ENCODE measurements at places on chromosomes 3 and 15.

DNA sequence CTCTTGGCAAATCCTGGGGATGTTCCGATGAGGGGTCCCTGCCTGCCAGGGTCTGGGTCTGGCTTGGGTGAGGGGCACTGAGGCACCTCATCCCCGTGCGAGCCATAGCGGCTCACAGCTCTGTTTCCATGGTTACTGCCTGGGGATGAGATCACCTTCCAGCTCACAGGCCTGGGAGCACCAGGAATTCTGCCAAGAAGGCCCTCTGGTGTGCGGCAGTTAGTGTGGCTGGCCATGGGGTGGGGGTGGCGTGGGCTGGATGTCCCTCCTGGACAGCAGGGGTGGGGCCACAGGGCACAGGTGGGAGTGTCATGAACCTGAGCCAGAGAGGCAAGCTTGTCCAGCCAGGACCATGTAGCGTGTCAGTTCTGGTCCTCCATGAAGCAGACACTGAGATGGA is 22.1 kb upstream of the PRR23E start:
- H3K27ac ChIP-seq = no peak overlapping the region
- no peak for DNase-seq
- H3K4me1 ChIP-seq = peaks cover 11% of the 10 kb centered on the region
- H3K4me3 ChIP-seq = no peak overlapping the region

- DNase-seq = peak; percentile 96
- peak overlapping the region; percentile 76 for H3K4me3 ChIP-seq
- no peak overlapping the region for H3K27ac ChIP-seq
- H3K27me3 ChIP-seq = peaks cover 19% of the 10 kb centered on the region
- no peaks in the 10 kb centered on the region for H3K36me3 ChIP-seq
These were observed 54.8 kb upstream of the SPESP1 start for GRCh38 chr15:68875377-68876116.

DNA sequence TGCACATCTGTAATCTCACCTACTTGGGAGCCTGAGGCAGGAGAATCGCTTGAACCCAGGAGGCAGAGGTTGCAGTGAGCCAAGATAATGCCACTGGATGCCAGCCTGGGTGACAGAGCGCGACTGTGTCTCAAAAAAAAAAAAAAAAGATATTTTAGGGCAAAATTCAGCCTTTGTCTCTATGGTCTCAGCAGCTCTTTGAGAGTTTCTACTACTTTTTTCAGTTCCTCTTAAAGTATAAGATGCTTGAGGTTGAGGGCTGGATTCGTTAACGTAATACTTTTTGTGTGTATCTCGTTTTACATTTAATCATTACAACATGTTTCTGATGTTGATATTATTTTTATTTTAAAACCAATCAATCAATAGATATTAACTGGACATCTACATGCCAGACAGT is 381.2 kb upstream of the TBL1XR1 start:
- no peaks in the 10 kb centered on the region for H3K27me3 ChIP-seq
- peaks cover 3% of the 10 kb centered on the region for H3K36me3 ChIP-seq
- peaks cover 38% of the 10 kb centered on the region for H3K4me1 ChIP-seq
- H3K4me3 ChIP-seq = no peak overlapping the region

GRCh38 chr15:78207641-78208340 is 26.6 kb downstream of the ACSBG1 start:
- no peak overlapping the region for H3K4me3 ChIP-seq
- no peaks in the 10 kb centered on the region for H3K27me3 ChIP-seq
- H3K36me3 ChIP-seq = no peaks in the 10 kb centered on the region

- no peaks in the 10 kb centered on the region for H3K27me3 ChIP-seq
- peaks cover 10% of the 10 kb centered on the region for H3K4me1 ChIP-seq
- H3K4me3 ChIP-seq = no peak overlapping the region
- no peaks in the 10 kb centered on the region for H3K36me3 ChIP-seq
- no peak overlapping the region for H3K27ac ChIP-seq
These were observed 81.2 kb downstream of the ZNF621 start for GRCh38 chr3:40605960-40606359.
